ENCODE measurements at places on chromosomes 6 and 20. TPM values are rescaled to one million over a fixed set of nuclear protein-coding genes. Genes with fewer than 3 reads are reported as not detected.

The SYCP2L gene
- total RNA-seq = 0.33 TPM

DNA sequence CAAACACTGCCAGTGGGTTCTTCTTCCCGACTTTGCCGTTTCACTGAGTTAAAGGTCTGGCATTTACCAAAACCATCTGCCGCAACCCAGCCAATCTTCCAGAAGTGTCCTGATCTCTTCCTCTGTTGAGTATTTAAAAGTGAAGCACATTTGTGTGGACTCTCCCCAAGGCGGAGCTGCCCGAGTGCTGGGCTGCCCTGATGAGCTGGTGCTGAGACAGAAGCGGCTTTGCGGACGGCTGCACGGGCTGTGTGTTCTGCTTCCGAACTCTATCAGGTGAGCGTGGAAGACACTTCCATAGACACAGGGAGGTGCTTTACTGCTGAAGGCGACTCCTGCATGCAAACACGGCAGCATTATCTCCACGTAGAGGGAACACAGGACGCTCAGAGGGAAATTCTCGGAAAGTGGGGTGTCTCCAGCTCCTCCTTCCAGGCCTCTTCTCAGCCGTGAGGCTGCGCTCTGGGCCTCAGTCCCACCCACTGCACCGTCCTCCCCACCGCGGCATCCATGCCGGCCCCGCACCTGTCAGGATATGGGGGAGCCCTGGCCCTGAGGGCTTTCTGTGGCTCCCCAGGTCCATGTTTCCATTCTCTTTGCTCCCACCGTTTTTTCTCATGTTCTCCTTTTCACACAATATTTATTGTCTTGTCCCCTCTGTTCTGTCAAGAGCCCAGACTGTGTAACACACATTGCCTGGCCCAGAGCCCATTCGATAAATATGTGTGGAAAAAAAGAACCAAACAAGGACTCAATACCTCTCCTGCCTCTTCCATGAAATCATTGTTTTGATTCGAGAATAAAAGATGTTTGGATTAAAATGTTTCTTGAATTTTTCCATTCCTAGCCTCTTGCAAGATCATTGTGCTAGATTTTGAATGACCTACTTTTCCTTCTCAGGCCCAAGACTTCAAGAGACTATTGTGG is 205.1 kb downstream of the DLL1 start:
- DNase-seq = peak; percentile 8
- no peaks in the 10 kb centered on the region for H3K36me3 ChIP-seq
- no peak overlapping the region for H3K4me3 ChIP-seq
- no peak overlapping the region for H3K27ac ChIP-seq

GRCh38 chr6:301929-302705 is 9.8 kb downstream of the DUSP22 start:
- peaks cover 42% of the 10 kb centered on the region for H3K4me1 ChIP-seq
- no peak overlapping the region for H3K27ac ChIP-seq
- DNase-seq = no peak
- no peaks in the 10 kb centered on the region for H3K27me3 ChIP-seq
- no peaks in the 10 kb centered on the region for H3K36me3 ChIP-seq
- H3K4me3 ChIP-seq = no peak overlapping the region

DNA sequence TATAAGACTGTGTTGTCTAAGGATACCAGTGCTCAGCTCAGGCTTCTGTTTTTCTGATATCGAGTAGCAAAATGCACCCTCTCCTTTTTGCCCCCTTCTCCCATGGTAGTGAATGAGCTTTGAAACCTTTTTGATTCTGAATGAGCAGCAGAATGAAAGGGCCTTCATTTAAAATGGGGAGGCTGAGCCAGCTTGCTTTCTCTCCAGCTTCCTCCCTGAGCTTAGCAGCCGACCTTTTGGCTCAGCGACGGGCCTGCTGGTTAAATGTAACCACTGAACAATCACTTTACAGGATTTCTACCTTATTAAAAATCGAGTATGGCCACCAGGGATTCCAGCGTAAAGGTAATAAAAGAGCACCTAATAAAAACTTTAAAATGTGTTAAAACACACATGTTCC is 133.7 kb upstream of the SPACA1 start:
- H3K27me3 ChIP-seq = peaks cover 4% of the 10 kb centered on the region
- no peak overlapping the region for H3K4me3 ChIP-seq
- H3K36me3 ChIP-seq = no peaks in the 10 kb centered on the region
- H3K4me1 ChIP-seq = no peaks in the 10 kb centered on the region
- DNase-seq = no peak

DNA sequence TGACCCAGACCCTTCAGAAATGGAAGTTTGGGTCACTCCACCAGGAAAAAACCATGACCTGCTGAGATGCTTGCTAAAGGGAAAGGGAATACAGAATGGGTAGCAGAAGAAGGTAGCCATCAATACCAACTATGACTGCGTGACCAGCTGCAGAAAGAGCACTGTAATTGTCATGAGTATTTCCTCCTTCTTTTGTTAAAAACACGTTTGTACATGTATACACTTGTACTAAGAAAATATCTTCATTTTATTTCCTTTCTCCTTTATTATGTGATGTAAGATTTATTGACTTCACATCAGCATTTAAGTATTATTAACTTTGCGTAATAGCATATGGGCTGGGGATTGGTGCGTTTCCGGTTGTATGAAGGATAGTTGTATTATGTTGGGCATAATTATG is 12.6 kb upstream of the MUC21 start:
- H3K4me3 ChIP-seq = no peak overlapping the region
- no peaks in the 10 kb centered on the region for H3K36me3 ChIP-seq
- H3K27ac ChIP-seq = no peak overlapping the region
- no peak for DNase-seq
- no peaks in the 10 kb centered on the region for H3K4me1 ChIP-seq

DNA sequence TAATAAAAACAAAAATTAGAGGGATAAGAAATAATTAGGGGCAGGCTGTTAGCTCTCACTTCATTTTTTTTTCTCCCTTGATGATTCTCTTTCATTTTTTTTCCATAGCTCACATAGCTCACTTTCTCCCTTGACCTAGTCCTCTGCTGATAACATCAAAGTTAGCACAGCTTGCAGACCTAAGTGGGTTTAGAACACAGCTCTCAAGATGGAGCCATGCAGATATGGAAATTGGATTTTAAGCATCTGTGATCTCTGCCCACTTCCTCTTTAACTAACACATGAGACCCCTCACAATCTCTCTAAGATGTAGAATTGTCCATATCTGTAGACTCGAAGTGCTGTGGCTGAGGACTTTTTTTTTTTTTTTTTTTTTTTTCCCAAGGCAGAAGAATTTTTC is 257.1 kb downstream of the SOX4 start:
- no peak for DNase-seq
- H3K27me3 ChIP-seq = no peaks in the 10 kb centered on the region
- peaks cover 30% of the 10 kb centered on the region for H3K4me1 ChIP-seq
- H3K4me3 ChIP-seq = no peak overlapping the region
- no peaks in the 10 kb centered on the region for H3K36me3 ChIP-seq

DNA sequence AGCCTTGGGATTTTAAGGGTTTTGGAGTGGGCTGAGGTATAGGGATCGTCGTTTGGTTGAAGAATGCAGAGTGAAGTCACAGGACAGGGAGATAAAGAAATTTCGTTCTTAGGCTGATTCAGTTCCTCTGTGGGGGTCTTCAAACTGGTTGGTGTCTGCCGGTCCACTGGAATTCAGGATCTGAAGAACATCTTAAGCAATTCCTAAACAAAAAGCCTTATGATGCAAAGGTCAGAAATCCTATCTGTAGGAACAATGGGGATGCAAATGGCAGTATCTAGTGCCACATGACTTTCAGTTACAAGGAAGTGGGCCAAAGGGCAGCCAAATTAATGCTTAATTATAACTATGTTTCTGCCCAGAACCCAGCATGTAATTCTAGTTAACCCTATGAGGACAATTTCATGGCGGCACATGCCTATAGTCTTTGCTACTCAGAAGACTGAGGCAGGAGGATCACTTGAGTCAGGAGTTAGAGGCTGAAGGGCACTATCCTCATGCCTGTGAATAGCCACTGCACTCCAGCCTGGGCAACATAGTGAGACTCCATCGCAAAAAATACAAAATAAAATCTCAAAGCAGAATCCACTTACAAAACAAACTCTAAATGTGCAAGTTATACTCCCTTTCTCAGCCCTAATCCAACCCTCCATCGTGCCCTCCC is 4.6 kb upstream of the SLC2A10 start:
- no peak overlapping the region for H3K4me3 ChIP-seq
- DNase-seq = no peak
- peaks cover 9% of the 10 kb centered on the region for H3K4me1 ChIP-seq

GRCh38 chr6:133892813-133893691 is 4.1 kb downstream of the TCF21 start:
- H3K27me3 ChIP-seq = peaks cover 100% of the 10 kb centered on the region
- peaks cover 50% of the 10 kb centered on the region for H3K4me1 ChIP-seq

DNA sequence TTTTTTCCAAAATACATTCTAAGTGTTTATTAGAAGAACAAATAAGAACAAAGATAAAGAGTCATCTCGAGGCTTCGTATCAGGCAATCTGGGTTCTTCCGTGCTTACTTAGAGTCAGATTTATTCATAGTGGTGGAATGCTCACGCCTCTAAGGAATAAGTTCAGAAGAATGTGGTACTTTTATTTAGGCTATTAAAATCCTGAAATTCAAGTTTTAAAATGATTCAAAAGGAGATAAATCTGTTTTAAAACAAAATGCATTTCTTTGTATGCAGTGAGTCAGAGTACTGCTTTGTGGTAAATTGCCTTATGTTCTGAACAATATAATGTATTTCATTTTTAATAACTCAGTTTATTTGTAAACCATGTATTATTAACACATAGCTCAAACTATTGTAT is 89.1 kb downstream of the FUT9 start:
- no peak overlapping the region for H3K27ac ChIP-seq
- no peak for DNase-seq
- no peak overlapping the region for H3K4me3 ChIP-seq
- H3K27me3 ChIP-seq = no peaks in the 10 kb centered on the region
- no peaks in the 10 kb centered on the region for H3K4me1 ChIP-seq

DNA sequence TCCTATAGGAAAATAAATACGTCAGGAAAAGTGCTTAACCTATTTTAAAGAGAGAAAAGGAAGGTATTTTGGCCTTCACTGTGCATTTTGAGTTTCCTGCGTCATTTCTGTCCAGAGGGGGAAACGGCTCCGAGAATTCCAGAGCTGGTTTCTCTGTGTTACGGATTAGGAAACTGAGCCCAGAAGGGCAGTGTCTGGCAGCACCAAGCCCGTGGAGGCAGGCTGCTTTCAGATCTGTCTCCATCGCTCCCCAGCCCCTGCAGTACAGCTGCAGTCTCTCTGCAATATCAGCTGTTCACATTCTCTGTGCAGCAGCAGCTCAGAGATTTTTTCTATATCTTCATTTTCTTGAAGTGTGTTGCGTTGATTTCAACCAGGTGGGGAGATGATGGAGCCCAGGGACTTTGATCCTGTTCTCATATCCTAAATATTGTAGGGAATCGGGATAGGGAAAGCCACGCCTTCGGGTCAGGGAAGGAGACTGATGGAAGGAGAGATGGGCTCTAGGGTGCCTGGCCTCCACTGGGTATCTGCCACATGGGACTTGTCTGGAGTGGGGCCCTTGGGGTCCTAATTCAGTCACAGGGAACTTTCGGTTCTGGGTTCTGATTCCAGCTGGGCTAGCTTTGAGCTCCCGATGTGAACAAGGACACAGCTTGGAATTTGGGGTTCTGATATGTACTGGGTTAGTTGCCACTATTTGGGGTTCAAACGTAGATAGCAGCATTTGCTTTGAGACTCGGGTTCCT is 2.8 kb downstream of the ANKRD60 start:
- H3K4me1 ChIP-seq = peaks cover 9% of the 10 kb centered on the region
- no peak overlapping the region for H3K27ac ChIP-seq
- H3K27me3 ChIP-seq = peaks cover 84% of the 10 kb centered on the region
- no peak overlapping the region for H3K4me3 ChIP-seq

- no peaks in the 10 kb centered on the region for H3K36me3 ChIP-seq
- DNase-seq = no peak
- H3K27ac ChIP-seq = peak overlapping the region; percentile 42
- peaks cover 9% of the 10 kb centered on the region for H3K4me1 ChIP-seq
These were observed 429.5 kb upstream of the ARID1B start for GRCh38 chr6:156347656-156348055.

Data from left ventricle myocardium inferior (tissue), 1 donor.